ENCODE measurements at places on chromosomes 4 and X. TPM values are rescaled to one million over a fixed set of nuclear protein-coding genes. Genes with fewer than 3 reads are reported as not detected.

DNA sequence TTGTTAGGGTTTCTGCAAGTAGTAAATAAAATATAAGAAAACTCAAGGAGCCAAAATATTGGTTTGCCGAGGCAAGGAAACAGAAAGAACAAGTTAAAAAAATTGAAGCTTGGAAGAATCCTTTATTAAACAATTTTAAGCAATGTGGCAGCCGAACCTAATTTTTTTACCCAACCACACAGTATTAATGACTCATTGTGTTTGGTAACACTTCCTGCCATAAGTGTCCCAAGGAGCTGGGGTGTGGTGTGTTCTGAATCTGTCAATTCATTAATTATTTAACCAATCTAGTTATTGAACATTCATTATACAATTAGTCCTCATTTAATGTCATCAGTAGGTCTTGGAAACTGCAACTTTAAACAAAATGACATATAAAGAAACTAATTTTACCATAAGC lies 19.3 kb upstream of the CPE start:
- no peak for DNase-seq

GRCh38 chr4:147576084-147576483 lies 41.1 kb upstream of the TMEM184C start:
- no peak for DNase-seq

- DNase-seq = no peak
Observed at GRCh38 chr4:163384434-163384833, 40.7 kb downstream of the NPY5R start.

DNA sequence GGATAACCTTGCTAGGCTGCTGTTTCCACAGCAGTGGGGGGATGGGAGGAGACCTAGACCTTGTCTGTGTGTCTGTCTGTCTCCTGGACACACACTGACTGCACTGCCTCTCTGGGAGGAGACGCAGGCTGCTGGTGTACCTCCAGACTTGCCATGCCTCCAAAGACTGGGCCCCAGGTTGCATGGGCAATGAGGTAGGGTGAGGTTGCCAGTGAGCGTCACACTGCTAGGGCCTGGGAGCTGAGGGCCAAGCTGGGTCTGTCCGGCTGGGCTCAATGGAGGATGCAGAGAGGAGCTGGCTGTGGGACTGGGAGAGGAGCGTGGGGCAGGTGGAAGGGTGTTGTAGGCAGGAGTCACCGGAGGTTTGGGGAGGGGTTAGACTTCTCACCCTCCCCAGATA lies 16.6 kb downstream of the MAGED2 start:
- no peak for DNase-seq

- no peak for DNase-seq
Observed at GRCh38 chrX:67546496-67547423, 2.9 kb downstream of the AR start.

GRCh38 chr4:40340030-40340429 lies 4.9 kb downstream of the CHRNA9 start:
- DNase-seq = no peak

- DNase-seq = peak; percentile 88
Observed at GRCh38 chr4:2886622-2887021, 43.0 kb downstream of the ADD1 start.

DNA sequence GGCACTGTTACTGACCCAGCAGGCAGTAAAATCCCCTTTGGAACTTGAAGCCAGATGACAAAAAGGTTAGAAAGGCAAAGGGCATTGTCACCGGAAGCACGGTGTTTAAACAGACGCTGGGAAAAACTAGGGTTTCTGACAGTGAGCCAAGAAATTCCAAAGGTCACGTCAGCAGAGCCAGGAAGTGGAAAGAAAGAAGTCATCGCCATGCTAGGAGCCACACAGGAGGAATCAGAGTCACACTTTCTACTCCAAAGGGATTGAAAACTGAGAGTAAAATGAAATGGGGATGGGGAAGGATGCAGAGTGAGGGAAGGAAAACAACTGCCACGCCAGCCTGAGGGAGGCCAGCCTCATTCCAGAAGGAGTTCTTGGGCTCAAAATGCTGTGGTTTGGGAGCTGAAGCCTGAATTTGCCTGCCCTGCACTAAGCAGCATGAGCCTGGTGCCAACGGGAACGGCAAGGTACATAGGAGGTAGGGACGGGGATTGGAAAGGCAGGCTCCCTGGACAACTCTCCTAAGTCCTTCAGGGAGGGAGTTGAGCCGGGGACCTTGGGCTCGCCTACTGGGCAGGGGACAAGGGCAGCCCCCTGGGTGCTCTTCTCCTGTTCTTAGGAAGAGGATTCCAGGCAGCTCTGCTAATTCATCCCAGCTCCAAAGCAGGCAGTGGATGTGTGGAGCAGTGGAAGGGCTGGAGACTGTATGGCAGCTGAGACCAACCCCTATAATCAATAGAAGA lies 66.8 kb downstream of the SOWAHB start:
- peak; percentile 22 for DNase-seq

DNA sequence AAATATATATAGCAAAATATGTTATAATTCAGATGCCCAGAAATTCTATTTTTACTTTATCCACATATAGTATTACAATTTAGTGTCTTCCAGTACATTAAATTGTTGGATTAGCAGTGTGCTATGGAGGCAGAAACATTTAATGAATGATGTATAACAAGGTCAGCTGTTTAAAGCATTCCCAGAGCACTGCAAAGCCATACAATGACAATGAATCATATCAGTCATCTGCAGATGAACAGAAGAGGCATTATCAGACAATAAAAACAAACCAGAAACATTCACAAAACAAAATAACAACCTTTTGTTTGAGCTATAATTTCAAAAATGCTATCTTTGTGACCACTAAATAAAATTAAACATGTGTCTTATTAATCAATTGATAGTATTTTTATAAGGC lies 524.2 kb downstream of the FAT4 start:
- DNase-seq = no peak

- DNase-seq = no peak
Observed at GRCh38 chrX:77658886-77659285, 127.1 kb downstream of the ATRX start.

- no peak for DNase-seq
Observed at GRCh38 chr4:123956204-123956603, 559.6 kb downstream of the SPRY1 start.

- DNase-seq = no peak
Observed at GRCh38 chrX:2243913-2244460, 256.8 kb downstream of the DHRSX start.

DNA sequence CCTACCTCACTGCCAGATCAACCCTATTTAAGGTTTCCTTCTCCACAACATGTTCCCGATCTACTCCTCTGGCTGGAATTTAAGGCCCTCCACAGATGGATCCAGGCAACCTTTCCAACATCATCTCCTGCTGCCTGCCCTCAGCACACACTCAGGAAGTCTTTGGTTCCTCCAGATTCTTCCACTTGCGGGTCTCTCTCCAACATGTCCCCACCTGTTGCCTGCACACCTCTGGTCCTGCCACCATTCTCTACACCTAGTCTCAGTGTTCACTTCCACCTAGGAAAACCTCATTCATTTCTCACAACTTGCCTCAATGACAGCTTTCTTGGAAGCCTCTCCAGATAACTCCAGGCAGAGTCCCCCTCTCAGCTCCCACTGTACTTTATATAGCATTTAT lies 80.1 kb downstream of the RTL5 start:
- no peak for DNase-seq

- peak; percentile 85 for DNase-seq
Observed at GRCh38 chr4:101169044-101170014, 178.0 kb downstream of the PPP3CA start.

GRCh38 chrX:136525738-136526606 lies 6.0 kb upstream of the VGLL1 start:
- DNase-seq = no peak

HAND2 gene
- 199 TPM for polyA plus RNA-seq

PNMA6F gene
- polyA plus RNA-seq = not detected

STX18 gene
- polyA plus RNA-seq = 36.6 TPM

VAMP7 gene
- 29.9 TPM for polyA plus RNA-seq

TRPC3 gene
- 48.7 TPM for polyA plus RNA-seq
